Stimulated activated CD4-positive, alpha-beta T cell treated with anti-CD3 and anti-CD28 coated beads, Interleukin-1b, Interleukin-23, amount 100 ng/mL, for 1 hour (primary cell): ENCODE measurements at places on chromosomes 13 and 19.
A peak's percentile ranks its signal among the peaks of the same experiment; 100 is the strongest.

DNA sequence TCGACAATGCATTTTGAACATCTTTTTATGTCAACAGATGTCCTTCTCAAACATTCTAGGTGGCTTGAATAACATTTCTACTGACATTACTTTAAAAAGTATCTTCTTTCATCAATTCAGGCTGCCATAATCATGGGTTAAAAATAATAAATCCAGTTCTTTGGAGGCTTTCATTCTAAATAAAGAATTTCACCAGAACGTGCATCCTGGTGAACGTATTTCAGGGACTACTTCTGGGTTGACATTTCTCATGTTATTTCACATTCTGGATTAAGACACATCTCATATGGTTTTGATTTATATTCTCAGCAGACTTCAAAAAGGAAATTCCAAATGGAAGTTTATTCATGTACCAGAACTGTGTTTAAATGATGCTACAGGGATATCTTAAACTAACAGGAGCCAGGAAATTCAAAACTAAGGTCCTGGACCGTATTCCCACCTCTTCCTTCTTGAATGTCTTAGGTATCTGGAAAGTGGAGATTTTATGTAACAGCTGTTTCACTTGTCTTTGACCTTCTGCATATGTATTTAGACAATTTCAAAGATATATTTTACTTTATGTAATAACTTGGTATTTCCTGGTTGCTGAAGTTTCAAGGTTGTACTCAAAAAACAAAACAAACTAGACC lies 107.2 kb downstream of the STARD13 start:
- DNase-seq = no peak

DNA sequence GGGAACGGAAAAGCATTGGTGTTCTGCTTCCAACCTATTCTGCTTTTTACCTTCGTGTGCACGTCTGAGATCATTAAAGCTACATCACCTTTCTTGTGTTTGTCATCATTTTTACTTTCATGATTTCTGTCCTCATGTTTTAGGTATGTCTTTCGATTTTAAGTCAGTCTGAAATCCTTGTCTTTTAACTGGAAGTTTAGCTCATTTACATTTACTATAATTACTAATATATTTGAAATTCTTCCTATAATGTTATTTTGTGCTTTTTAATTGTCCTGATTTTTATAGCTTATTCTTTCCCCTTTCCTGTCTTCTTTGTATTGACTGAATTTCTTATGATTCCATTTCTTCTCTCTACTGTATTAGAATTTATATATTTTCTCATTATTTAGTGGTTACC lies 19.2 kb upstream of the ASPDH start:
- DNase-seq = no peak

DNA sequence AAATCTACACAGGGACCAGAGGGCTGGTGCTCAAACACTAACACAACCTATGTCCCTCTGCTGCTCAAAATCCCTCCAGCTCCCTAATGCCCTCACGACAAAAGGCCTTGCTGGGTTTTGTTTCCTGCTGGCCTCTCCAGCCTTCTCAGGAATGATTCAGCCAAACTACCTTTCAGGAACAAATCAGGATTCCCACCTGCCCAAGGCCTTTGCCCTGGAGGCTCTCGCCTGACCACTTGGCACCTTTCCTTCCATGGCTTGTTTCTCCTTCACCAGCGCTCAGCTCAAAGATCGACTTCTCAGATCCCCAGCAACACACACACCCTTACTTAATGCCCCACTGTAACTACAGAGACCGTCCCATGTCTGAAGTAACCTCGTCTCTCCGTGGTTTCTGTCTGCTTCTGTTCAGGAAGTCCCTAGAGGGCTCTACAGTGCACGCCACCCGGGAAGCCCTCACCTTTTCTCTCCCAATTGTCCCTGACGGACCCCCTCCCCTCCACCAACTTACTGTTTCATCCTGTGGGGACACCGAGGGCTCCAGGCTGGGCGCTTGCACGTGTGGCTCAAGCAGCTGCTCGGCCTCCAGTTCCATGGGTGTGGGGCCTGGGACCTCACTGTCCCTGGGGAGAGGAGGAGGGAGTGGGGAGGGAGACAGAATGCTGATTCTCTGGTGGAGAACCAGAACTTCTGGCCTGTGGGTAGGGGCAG lies 3.2 kb upstream of the SIX5 start:
- DNase-seq = no peak

- DNase-seq = no peak
These were observed 26.0 kb downstream of the CERS1 start for GRCh38 chr19:18869781-18870530.

GRCh38 chr19:29963576-29963975 lies 21.5 kb downstream of the URI1 start:
- no peak for DNase-seq

DNA sequence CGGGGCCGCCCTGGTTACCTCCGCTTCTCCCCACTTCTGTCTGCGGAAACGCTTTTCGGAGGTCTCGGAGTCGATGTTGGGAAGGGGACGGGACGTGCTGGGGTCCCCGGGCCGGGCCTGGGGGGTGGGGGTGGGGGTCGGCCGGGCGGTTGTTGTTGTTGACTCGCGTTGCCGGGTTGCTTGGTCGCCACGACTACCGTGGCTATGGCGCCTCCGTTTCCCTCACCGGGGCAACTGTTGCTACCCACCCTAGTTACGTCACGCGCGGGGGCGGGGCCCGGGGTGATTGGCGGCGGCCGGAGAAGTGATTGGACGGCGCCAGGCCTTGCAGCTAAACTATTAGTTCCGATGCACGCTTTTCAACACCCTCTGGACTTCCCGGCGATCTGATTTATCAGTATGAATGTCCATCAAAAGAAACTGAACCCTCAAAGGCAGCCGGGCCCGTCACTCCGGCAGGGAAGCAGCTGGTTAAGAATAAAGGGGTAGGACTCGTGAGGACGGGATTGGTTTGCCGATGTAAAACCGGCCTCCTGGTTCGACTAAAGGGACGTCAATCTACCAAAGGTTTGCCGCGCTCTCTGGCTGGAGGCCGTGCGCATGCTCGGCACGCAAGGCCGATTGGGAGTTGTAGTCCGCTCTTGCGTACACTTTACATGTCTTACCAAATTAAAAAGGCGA lies at the start of gene RFX1:
RFX1 (minus strand) TSS at position 236 of the 681 bp plus-strand sequence. CDS start 12,477 bp downstream, outside the sequence.
- peak; percentile 100 for DNase-seq

GRCh38 chr19:8366961-8367326 lies 3.0 kb downstream of the ANGPTL4 start:
- DNase-seq = no peak

DNA sequence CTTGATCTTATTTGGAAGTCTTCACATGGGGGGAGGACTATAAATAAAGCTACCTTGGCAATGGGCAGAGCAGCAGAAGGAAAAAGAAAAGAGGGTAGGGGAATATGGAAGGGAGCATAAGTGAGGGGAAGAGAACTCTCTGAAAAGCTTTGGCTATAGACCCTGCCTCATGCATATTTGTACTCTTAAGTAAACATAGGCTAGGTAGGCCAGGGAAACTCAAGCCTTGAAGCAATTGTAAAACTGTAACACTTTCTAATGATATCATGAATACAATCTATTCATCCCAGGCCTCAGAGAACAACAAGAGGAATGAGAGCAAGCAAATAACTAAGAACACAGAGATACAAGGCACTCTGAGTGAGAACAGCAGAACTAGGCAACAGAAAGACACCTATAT lies 20.4 kb downstream of the MYCBP2 start:
- DNase-seq = no peak

DNA sequence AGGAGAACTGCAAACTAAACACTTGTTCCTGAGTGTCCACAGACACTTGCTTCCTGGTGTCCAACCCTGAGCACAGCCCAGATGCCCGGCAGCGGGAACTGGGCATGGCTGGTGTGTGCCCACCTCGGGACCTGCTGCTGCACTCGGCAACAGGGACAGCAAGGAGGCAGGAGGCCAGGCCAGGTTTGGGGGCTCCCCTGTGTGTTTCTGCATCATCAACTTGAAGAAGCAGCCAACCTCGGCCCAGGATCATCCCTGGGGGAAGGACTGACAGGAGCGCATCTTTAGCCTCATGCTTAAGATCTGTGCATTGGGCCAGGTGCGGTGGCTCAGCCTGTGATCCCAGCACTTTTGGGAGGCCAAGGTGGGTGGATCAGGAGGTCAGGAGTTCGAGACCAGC lies 35.1 kb upstream of the LDLR start:
- DNase-seq = no peak

GRCh38 chr13:81659984-81660383 lies 1319.1 kb upstream of the SPRY2 start:
- no peak for DNase-seq

DNA sequence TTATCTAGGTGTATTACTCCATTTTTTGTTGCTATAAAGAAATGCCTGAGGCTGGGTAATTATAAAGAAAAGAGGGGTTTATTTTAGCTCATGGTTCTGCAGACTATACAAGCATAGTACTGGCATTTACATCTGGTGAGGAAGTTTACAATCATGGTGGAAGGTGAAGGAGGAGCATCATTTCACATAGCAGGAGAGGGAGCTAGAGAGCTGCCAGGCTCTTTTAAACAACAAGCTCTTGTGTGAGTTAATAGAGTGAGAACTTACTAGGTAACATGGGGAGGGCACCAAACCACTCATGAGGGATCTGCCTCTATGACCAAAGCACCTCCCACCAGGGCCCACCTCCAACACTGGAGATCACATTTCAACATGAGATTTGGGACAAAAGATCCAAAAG lies 221.7 kb upstream of the GPC6 start:
- no peak for DNase-seq

DNA sequence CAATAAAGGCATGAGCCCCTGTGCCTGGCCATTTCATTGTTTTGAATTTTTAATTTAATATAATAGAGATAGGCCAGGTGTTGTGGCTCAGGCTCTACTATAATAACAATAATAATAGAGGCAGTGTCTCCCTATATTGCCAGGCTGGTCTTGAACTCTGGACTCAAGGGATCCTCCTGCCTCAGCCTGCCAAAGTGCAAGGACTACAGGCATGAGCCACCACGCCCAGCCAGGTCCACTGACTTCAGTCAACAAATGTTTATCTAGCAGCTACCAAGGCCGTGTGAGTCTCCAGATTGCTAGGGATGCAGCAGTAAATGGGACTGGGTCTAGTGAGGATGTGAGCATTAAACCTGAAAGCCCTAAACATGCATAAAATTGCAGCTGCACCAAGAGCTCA lies 13.8 kb upstream of the ILF3 start:
- DNase-seq = no peak

GRCh38 chr19:23070353-23071146 lies 46.3 kb upstream of the ZNF730 start:
- no peak for DNase-seq

- no peak for DNase-seq
These were observed 221.8 kb downstream of the ENOX1 start for GRCh38 chr13:43564952-43565351.

- no peak for DNase-seq
These were observed 2.5 kb downstream of the PCDH8 start for GRCh38 chr13:52845766-52846566.
